CD4-positive, alpha-beta T cell treated with Interleukin-15 for 1 hour (primary cell): ENCODE measurements at places on chromosomes 12 and 14.

DNA sequence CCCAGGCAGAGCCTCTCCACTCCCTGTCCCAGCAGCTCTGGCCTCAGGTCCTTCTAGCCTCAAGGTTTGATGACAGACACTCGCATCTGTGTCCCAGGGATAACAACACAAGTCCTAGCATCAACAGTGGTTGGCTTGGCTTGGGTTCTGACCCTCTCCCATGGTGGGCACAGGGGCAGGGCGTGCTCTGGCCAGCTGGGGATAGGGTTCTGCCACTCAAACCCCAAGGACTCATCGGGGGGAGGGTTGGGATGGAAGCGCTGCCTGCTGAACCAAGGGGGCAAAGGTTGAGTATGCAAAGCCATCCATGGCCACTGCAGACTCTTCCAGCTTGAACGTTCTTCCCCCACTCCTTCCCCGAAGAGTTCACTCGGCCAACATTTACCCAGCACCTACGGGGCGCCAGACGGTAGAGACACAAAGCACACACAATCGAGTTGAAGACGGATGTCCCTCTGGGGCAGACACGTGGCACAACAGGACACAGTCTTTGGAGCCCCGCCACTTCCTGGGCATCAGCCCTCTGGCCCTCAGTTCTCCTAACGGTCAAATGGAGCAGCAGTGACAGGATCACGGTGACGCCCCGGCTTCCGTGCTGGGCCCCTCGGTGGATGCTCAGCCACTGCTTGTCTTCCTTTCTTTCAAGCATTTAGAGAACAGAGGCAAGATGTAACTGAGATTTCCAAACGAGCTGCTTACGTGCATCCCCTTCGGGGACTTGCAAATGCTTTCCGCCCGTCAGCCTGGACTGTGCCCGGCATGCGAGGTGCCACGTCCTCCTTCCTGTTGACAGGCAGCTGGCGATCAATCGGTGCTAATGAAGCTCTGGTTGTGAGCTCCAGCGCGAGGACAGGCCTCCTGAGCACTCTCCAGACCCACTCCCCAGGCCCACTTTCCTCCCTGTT, 42.6 kb downstream of the DLK1 start:
- no peak for DNase-seq

DNA sequence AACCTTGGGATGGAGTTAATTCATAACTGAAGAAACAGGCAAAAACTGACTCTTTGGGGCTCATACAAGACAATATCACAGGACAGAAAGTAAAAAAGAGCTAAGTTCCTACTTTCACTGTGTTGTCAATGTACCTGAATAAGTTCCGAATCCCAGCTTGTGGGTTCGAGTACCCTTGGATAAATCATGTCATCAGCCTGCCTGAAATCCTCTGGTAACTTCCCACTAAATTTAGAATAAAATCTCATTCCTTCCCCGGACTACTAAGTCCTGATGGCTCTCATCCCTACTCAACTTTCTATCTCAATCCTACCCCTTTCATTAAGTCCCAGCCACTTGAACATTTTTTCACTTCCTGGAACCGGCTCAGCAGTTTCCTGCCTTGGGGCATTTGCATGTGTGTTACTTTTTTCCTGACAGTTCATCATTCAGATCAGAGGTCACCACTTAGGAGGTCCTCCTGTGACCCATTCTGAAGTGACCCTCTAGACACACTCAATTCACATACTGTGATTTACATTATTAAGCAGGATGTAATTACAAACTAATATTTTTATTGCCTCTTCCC, 12.7 kb downstream of the ERP29 start:
- no peak for DNase-seq

DNA sequence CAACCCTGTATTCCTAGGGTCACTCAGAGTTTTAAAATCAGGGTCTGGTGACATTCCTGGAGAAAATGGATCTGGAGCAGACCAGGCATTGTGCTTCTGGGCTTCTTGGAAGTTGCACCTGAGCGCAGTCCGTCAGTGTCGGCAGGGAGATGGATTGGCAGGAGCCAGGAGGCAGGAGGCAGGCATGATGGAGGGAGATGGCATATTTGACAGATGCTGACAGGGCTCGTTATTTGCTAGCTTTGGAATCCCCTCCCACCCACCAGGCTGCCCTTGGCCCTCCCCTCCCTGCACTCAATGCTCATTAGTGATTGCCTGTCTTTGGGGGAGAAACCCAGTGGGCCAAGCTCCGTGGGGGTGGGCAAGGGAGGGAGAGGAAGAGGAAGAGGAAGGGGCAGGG, 4.7 kb downstream of the CISTR start:
- DNase-seq = no peak

DNA sequence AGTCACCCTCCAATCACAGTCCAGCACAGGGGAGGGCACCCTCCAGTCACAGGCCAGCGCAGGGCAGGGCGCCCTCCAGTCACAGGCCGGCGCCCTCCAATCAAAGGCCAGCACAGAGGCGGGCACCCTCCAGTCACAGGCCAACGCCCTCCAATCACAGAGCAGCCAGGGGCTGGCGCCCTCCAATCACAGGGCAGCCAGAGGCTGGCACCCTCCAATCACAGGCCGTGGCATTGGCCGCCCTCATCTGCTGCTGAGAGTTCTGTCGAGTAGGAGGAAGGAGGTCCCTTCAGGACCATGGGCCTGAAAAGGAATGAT, 26.6 kb downstream of the DDX51 start:
- no peak for DNase-seq
